AG04450 (cell line): ENCODE measurements at places on chromosomes 6 and 20.

DNA sequence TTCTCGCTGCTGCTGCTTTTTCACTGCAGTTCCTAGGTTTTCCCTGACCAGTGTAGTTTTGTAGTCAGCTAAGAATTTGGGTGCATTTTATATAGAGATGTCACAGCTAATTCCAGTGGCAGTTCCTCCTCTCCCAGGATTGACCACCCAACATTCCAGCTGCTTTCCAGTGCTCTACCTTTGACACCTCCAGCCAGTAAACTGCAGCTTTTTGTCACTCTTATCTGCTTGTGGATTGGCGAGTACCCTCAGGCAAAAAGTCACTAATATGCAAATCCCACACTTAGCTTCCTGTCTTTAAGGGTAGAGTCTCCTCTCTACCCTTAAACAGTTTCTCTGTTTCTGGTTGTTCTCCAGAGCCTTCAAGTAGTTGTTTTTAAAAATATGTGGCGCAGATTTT is 146.9 kb upstream of the KCNG1 start:
- no peak for DNase-seq

GRCh38 chr20:21493049-21493448 is 20.8 kb downstream of the NKX2-2 start:
- DNase-seq = no peak

DNA sequence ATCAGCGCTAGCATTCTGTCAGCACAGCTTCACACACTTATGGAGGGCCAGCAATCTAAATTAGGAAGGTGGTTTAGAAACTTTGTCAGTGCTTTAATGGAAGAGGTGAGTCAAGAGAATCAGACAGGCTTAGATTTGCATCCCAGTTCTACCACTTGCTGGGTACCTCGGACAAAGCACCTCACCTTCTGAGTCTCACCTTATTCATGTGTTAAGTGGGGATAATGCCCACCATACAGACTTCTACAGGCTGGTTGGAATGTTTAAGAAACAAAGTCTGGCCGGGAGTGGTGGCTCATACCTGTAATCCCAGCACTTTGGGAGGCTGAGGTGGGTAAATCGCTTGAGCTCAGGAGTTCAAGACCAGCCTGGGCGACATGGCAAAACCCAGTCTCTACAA is 12.2 kb upstream of the STK35 start:
- DNase-seq = no peak

DNA sequence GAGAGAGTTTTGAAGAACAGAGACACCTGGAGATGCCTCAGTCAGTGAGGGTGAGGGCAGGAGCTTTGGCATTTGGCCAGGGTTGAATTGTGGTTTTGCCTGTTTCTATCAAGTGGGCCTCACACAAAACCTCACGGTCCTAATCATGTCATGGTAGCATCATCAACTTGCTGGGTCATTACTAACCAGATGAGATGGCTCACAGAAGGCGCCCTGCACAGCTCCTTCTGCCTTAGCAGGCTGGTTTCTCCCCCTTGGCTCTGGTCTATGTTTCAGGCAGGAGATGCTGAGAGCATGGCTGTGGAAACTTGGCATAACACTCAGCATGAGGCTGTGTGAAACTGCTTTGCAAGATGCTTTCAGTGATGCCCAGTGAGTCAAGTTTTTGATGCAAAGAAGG is 99.3 kb downstream of the LRRC1 start:
- DNase-seq = peak; percentile 6

- no peak for DNase-seq
Measured at GRCh38 chr20:23668477-23668951, 20.3 kb downstream of the CST4 start.

DNA sequence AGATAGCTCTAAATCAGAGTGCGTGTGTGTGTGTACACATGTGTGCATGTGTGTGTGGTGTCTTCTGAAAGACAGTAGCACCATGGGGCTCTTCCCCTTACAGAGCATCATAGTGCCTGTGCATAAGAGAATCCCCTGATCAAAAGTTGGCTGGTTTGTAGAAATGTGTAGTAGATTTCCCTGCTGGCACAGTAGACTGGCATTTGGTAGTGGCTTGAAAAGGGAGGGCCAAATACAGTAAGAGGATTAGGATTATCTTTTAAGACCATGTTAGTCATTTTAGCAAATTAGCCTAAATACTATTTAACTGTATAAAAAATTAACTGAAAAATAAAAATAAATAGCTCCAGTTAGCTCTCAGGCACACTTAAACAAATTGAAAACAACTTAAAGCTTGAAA is 112.6 kb downstream of the B3GAT2 start:
- no peak for DNase-seq

- DNase-seq = no peak
Measured at GRCh38 chr6:47377971-47378370, 68.3 kb upstream of the TNFRSF21 start.

DNA sequence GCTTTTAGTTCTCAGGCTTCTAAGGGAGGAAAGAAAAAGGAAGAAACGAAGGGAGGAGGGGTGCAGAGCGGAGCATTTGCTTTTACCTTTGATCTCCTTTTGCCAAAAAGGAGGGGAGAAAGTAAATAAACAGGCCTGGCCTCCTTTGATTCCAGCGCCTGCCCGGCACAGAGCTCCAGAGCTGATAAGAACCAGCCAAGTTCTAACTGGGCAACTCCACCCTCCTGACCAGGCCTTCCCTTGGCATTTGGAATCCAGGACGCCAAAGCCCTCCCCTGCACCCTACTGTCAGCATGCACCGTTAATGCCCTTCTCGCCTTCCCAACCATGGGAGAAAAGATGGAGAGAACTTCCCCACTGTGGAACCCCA is 120.8 kb upstream of the PTPN1 start:
- DNase-seq = no peak

- DNase-seq = no peak
Measured at GRCh38 chr6:84249724-84250123, 22.3 kb upstream of the CEP162 start.

DNA sequence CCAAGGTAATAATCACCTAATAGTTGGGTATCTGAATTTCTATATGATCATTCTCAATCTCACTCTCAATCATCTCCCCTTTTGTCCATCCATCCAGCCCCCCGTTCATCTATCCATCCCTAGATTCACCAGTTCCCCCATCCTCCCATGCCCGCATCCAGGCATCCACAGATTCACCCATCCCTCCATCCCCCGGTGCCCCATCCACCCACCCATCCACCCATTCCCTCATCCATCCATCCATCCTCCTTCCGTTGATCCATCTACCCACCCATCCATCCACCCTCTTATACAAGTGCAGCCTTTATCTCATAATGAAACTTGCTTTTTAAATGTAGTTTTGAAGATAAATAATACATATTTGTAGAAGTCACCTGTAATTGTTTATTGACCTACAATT is 76.5 kb downstream of the EYA4 start:
- no peak for DNase-seq

GRCh38 chr6:109892451-109893435 is 85.4 kb upstream of the GPR6 start:
- no peak for DNase-seq

- no peak for DNase-seq
Measured at GRCh38 chr6:15894973-15895725, 232.3 kb upstream of the DTNBP1 start.

DNA sequence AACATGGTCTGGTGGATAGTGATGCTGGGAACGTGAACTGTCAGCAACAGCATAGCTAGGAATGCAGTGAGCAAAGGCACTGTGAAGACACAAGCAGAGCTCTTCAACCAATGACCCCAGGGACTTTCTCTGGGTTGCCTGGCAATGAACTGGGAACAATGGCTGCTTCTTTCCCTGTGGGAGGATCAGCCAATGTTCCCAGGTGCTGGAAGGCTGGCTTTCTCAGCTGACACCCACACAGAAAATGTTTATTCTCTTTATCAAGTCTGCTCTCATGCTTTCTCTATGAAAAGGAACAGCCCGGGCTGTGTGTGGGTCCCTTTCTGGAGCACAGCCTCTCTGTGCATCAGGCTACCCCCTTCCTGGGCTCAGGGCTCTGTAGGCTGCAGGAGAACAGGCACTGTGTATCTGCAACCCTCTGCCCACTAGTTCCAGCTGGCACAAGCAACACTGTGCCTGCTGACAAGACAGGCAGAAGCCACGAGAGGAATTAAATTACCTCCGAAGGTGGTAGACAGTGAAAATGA is 54.2 kb downstream of the HFE start:
- DNase-seq = no peak

GRCh38 chr20:32387252-32387651 is 29.1 kb downstream of the ASXL1 start:
- DNase-seq = no peak

DNA sequence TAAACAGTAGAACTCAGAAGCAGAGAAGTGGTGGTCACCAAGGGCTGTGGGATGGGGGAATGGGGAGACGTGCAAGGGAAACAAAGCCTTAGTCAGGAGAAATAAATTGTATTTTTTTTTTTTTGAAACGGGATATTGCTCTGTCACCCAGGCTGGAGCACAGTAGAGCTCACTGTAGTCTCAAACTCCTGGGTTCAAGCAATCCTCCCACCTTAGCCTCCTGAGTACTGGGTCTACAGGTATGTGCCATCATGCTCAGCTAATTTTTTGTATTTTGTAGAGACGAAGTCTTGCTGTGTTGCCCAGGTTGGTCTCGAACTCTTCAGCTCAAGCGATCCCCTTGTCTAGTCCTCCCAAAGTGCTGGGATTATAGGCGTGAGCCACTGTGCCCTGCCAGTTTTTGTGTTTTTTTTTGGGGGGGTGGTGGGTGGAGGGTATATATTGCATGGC is 3.4 kb downstream of the HSPA1B start:
- DNase-seq = no peak

DNA sequence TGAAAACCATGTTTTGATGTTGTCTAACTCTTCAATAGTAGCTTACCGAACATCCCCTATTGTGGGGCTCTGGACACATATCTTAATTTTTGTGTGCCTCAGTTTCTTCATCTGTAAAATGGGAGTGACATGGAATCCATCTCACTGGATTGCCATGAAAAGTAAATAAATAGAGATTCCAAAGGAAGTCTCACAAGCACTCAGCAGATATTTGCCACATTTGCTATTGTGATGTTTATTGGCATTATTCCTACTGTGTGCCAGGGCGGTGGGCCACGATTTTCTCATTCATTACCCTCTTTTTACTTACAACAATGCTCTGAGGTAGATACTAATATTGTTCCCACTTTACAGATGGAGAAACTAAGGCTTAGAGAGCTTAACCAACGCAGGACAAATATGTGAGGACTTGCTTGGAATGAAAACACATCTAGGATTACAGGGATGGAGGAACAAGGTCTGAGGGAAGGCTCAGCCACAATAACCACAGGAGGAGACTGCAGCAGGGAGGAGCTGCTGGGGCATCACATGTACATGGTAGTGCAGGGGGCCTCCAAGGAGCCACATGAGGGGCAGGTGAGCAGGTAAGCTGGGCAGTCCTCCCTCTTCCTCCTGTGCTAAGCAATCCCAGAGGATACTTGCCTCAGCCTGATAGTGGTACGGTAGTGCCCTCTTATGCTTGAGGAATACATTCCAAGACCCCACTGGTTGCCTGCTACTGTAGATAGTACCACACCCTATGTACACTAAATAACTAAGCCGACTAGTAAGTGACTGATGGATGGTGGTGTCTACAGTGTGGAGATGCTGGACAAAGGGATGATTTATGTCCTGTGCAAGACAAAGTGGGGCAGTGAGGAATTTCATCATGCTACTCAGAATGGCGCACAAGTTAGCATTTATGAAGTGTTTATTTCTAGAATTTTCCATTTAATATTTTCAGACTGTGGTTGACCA is 176.9 kb downstream of the FOXA2 start:
- DNase-seq = no peak

GRCh38 chr6:166936079-166936787 is 20.1 kb downstream of the RNASET2 start:
- DNase-seq = no peak

DNA sequence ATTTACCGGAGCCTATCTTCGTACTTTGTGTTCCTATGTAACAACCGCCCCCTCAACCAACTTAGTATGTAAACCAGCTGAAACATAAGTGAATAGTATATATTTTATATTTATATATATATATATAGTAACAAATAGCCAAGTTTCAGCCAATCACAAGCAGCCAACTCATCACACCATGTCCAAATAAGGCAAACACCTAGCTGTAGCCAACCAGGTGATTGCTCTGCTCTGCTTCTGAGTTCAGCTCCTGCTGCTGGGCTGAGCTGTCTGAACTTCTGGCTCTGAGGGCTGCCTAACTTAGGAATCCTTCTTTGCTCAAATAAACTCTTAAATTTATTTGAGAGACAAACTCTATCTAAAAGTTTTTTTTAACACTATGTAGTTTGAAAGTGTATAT is 101.6 kb upstream of the SOX4 start:
- no peak for DNase-seq

DNA sequence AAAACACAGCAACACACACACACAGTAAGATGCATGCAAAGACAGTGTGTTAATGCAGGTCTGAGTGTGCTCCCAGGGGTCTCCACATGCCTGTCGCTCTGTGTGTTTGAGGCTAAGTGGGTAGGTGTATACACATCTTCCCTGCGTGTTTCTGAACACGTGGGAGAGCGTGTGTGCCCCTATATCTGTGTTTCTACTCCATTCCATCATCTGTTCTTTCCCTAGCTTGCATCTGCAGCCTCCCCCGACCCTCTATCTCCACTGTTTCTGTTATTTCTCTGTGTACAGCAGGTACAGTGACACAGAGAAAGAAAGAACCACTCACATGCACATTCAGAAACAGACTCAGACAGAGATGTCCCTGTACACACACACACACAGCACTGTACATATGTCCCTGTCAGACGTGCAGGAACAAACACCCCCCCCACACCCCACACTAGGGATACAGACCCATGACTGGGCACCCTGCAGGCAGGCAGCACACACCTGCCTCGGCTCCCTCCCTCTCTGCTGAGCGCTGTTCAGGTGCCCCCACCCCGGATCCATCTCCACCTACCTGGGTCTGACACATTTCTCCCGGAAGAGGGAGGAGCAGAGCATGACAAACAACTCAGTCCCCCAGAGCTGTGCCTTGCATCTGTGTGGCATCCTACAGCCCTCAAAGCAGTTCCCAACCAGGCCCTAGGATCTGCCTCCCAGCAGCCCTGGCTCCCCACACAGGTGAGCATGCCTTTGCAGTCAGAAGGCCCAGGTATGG is 27.6 kb downstream of the KCNK15 start:
- DNase-seq = no peak

DNA sequence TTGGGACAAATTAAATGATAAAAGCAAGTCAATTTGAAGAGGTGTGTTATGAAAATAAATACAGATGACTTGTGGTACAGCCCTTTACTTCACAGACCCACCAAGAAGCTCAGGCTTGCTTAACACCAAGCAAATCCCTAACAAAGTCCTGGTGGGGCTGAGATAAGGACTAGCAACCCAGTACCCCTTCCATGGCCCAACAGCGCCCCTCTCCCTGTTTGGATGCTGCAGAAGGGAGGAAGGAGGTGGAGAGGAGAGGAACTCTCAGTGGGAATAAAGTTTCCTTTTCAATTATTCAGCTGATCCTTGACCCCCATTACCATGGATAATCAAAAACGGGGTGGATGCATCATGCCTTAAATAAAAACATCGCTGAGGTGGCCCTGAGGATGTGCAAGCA is 4.5 kb upstream of the ZNF831 start:
- DNase-seq = no peak

DNA sequence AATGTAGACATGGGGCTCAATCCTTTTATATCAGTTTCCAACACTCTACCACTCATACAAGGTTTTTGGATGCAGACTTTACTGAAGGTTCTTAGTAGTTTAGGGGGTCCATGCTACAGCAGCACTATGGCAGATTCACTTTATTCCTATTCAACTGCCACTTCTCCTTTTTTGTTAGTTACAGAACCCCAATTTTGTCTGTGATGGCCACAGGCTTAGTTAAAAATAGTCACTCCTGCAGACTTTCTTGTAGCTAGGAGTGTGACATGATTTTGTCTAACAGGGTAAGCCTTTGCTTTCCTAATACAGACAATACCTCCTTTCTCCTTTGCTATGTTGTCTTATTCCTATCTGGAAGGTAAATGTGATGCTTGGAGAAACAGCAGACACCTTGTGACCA is 90.0 kb upstream of the SLC24A3 start:
- no peak for DNase-seq
